Activated naive CD8-positive, alpha-beta T cell treated with anti-CD3 and anti-CD28 coated beads, Interleukin-2, amount 10 ng/mL, durations not matched to agents 7 days and 5 days (primary cell): ENCODE measurements at places on chromosomes 2 and 18. TPM values are rescaled to one million over a fixed set of nuclear protein-coding genes. Genes with fewer than 3 reads are reported as not detected.

The ACADL gene
- not detected for total RNA-seq

The RBM43 gene
- 11.6 TPM for total RNA-seq

The NTSR2 gene
- not detected for total RNA-seq

The MROH2A gene
- total RNA-seq: not detected

The DPYSL5 gene
- not detected for total RNA-seq

The FSHR gene
- not detected for total RNA-seq

The SERPINB12 gene
- not detected for total RNA-seq

The INHA gene
- not detected for total RNA-seq

The MARCO gene
- not detected for total RNA-seq

The TSPYL6 gene
- total RNA-seq: not detected

The GALR1 gene
- not detected for total RNA-seq

The RPRM gene
- total RNA-seq: not detected

The STK39 gene
- total RNA-seq: 27.3 TPM

The ELP2 gene
- 82.4 TPM for total RNA-seq

The SRD5A2 gene
- total RNA-seq: not detected

The NT5DC4 gene
- total RNA-seq: not detected

The RIT2 gene
- total RNA-seq: not detected
